AG20443 (cell line): ENCODE measurements at places on chromosomes 5 and 9.

- peak; percentile 33 for DNase-seq
Observed at GRCh38 chr5:143562935-143563334, 159.4 kb upstream of the NR3C1 start.

- DNase-seq: peak; percentile 22
Observed at GRCh38 chr5:120062515-120062917, 401.6 kb upstream of the PRR16 start.

- no peak for DNase-seq
Observed at GRCh38 chr5:158388021-158388420, 529.1 kb upstream of the CLINT1 start.

GRCh38 chr9:26746357-26747072 lies 146.1 kb downstream of the CAAP1 start:
- DNase-seq: no peak

- DNase-seq: peak; percentile 55
Observed at GRCh38 chr9:133428617-133429101, 6.5 kb downstream of the ADAMTS13 start.

GRCh38 chr9:121026260-121026691 lies 23.8 kb downstream of the C5 start:
- peak; percentile 12 for DNase-seq

- no peak for DNase-seq
Observed at GRCh38 chr5:73786043-73786831, 160.2 kb downstream of the ARHGEF28 start.

- no peak for DNase-seq
Observed at GRCh38 chr5:73587923-73588322, 22.4 kb downstream of the UTP15 start.

DNA sequence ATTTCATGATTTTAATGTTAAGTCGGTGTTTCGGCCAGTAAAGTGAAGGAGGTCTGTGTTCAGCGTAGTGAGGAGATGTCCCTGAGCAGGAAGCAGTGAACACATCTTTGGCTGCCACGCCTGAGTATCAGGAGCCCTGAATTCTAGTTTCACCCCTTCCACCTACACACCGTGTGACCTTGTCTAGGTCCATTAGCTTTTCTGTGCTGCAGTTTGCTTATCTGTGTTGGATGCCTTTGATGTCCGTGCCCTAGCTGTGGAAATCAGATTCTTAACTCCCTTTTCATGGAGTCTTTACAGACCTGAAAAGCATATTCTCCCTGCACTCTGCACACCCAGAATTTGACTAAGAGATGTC lies 601 bp downstream of the FBXO38 start:
- DNase-seq: peak; percentile 12

DNA sequence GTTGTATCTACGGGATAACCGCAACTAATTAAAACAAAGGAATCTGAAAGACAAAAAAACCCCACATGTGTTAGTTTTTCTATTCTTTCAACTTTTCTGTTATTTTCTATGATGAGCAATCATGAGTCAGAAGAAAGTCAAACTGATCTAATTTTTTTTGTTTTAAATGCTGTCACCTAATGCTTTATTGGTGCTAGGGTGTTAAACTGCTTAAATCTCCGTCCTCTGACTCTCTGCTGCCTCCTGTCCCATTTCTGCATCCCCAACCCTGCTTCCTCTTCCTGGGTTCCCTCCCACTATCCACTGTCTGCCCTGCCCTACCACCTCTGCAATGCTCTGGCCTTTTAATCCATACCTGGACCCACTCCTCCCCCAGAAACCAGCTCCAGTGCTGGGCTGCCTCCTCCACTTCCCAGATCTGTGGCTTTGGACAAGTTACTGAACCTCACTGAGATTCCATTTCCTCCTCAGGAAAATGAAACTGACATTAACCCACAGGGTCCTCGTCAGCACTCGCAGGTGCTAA lies 15.7 kb downstream of the PTPN3 start:
- no peak for DNase-seq

GRCh38 chr5:143065185-143065965 lies 295.2 kb downstream of the ARHGAP26 start:
- DNase-seq: no peak

DNA sequence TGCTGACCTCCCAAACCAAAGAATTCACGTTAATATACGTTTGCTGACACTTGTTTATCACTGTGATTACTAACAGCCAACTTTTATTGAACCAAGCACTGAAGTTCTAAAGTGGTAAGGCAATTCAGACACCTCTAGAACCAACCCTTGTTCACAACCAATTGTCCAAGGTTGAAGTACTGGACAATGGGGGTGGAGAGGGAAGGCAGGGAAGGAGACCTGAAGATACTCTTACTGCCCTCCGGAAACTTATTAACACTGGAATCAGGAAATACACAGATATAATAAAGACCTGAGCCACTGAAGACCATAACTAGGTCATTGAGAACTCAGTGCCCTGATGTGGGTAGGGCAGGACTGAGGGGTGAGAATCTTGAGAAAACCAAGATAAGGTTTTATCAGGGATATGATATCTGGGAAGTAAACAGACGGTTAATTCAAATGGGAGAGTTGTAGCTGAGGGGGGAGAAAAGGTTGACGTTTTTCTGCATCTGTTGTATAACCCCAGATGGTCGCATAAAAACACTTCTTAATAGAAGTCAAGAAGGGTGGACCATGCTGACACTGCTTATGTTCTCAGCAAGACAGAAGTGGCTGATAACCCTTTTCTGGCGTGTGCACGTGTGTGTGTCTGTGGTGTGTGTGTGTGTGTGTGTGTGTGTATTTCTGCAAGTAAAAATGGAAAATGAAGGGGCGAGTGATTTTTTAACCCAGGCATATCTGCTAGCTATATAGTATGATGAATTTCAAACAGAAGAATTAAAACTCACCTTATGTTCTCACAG lies 125.9 kb downstream of the LHFPL2 start:
- DNase-seq: no peak

DNA sequence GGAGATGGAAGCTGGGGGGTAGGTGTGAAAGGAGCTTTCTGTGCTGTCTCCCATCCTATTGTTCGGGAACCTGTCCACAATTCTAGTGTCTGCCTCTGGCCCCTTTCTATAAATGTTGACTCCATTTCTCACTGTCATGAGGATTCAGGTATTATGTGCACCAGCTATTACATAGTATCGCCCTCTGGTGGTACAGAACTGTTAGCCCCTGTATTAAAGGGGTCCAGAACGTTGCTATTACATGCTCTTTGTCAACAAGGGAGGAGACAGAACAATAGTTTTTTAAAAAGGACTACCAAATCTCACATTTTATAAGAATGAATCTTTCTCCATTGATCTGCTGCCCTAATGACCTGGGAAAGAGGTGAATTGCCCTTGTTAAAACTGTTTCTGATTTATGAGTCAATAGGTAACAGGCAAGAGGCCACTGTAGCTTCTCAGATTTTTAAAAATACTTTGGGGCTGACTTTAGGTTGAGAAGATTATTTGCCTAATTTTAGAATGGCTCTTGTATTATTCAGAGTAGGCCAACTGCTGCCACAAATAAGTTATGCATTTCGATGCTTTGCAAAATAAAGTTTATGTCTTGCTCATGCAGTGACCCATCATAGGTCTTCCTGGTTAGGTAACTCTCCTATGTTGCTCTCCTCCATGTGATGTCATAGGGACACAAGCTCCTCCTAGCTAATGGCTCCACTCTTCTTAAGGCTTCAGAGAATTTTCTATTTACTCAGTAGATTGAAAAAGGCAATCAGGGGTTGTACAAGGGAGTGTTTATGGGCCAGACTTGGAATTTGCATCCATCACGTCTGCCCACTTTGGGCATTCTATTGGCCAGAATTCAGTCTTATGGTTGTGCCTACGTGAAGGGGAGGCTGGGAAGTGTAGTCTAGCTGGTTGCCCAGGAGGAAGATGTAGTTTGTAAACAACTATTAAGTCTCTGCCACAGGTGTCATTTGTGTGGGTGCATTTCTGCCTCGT lies 20.8 kb downstream of the DCANP1 start:
- DNase-seq: peak; percentile 65
